ENCODE measurements at places on chromosomes 11 and 22. TPM values are rescaled to one million over a fixed set of nuclear protein-coding genes. Genes with fewer than 3 reads are reported as not detected.

The SPDYC gene
- not detected for total RNA-seq

DNA sequence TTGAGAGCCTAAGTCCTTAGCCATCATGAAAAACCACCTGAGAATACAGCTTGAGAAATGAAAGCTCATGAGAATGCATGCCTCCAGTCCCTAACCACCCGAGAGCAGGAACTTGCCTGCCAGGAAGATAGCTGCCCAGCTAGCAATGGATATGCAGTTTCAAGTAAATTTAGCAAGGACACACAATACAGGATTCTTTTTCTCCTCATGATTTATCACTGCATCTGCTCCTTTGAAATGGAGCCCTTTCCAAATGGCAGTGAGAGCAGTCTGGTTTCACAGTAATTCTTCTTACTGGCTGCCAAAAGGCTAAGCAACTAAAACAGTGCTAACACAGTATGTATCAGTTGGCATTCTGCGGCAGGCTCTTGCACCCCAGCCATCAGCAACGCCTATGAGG, 109.9 kb downstream of the MICAL3 start:
- DNase-seq, result no peak

DNA sequence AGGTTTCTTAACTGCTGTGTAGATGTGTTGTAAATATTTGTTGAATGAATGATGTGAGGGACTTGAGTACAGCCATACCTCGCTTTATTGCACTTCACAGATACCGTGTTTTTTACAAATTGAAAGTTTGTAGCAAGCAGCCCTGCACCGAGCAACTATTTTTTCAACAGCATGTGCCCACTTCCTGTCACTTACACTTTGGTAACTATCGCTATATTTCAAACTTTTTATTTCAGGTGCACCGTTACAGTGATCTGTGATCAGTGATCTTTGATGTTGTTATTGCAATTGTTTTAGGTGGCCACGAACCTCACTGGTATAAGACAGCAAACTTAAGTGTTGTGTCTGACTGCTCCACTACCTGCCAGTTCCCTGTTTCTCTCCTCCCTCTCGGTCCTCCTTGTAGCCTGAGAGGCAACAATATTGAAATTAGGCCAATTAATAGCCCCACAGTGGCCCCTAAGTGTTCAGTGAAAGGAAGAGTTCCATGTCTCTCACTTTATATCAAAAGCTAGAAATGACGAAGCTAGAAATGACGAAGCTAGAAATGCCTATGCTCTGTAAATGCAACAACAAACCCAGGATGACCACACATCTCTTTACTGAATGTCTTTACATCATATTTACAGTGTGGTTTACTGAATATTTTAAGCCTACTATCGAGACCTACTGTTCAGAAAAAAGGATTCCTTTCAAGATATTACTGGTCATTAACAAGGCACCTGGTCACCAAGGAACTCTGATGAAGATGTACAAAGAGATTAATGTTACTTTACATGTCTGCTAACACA, 1.0 kb downstream of the SFI1 start:
- no peak for DNase-seq

- no peak for DNase-seq
These were observed at the start of gene FAM181B for GRCh38 chr11:82733444-82734119. Gene FAM181B, minus strand, starts transcription at chr11:82733864. Its CDS starts 135 bp downstream, at chr11:82733729.

Data from IMR-90 (cell line).